ENCODE measurements at places on chromosomes 3 and 15. TPM values are rescaled to one million over a fixed set of nuclear protein-coding genes. Genes with fewer than 3 reads are reported as not detected.

Gene CEP97
- polyA plus RNA-seq = 5.3 TPM

Gene SLC38A3
- 2.0 TPM for polyA plus RNA-seq

Gene CCR3
- polyA plus RNA-seq = 0.15 TPM

Gene RLBP1
- 2.8 TPM for polyA plus RNA-seq

Gene PLA2G4E
- 0.43 TPM for polyA plus RNA-seq

Gene SHISA5
- 200 TPM for polyA plus RNA-seq

DNA sequence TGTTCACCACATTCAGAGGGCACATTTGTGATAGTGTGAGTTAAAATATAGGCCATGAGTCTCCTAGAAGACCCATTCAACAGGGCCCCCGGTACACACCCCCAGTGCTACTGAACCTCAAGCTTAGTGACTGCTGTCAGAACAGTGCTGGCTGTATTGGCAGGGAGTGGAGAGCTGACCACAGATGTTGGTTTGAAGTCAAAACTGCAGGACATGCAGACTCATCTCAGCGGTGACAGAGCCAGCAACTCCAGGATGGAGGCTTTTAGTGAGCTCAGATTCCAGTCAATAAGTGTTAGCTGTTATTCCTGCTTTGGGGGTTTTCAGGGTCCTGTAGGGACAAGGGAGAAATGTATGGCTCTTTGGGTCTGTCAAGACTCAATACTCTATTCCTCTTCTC, 29.1 kb downstream of the PRR20G start:
- peaks cover 2% of the 10 kb centered on the region for H3K27me3 ChIP-seq
- no peak overlapping the region for H3K27ac ChIP-seq
- no peak for DNase-seq

- H3K27ac ChIP-seq = peak overlapping the region; percentile 25
- peaks cover 35% of the 10 kb centered on the region for H3K4me1 ChIP-seq
- no peaks in the 10 kb centered on the region for H3K27me3 ChIP-seq
- peak; percentile 77 for DNase-seq
- H3K4me3 ChIP-seq = no peak overlapping the region
- no peaks in the 10 kb centered on the region for H3K36me3 ChIP-seq
Observed at GRCh38 chr15:51318382-51319150, 19.8 kb downstream of the CYP19A1 start.

DNA sequence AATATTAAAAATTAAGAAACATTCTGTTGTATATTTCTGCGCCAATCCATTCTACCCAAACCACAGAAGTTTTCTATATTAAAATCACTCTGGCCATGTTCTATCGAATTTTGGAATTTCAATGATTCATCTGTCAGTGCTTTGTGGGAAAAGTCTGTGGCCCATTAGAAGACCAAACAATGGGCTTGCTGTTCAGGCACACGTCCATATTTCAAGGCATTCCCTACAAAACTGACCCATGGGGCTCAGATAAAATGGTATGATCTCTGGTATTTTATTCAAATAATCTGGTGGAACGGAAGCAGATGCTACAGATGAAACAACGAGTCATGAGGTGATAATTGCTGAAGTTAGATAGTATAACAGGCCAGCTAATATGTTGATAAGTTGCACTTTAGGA, 12.4 kb downstream of the NPHP3 start:
- no peaks in the 10 kb centered on the region for H3K27me3 ChIP-seq
- no peak overlapping the region for H3K27ac ChIP-seq
- no peaks in the 10 kb centered on the region for H3K4me1 ChIP-seq
- H3K4me3 ChIP-seq = no peak overlapping the region
- peaks cover 42% of the 10 kb centered on the region for H3K36me3 ChIP-seq

- H3K36me3 ChIP-seq = no peaks in the 10 kb centered on the region
- peaks cover 23% of the 10 kb centered on the region for H3K4me1 ChIP-seq
- H3K27ac ChIP-seq = peak overlapping the region; percentile 65
- DNase-seq = peak; percentile 66
Observed at GRCh38 chr15:86611417-86612040, 531.9 kb downstream of the AGBL1 start.

GRCh38 chr15:101052681-101053121, 133.5 kb downstream of the LRRK1 start:
- H3K4me1 ChIP-seq = no peaks in the 10 kb centered on the region
- no peak overlapping the region for H3K27ac ChIP-seq
- DNase-seq = no peak
- peaks cover 13% of the 10 kb centered on the region for H3K36me3 ChIP-seq
- H3K4me3 ChIP-seq = no peak overlapping the region
- no peaks in the 10 kb centered on the region for H3K27me3 ChIP-seq

DNA sequence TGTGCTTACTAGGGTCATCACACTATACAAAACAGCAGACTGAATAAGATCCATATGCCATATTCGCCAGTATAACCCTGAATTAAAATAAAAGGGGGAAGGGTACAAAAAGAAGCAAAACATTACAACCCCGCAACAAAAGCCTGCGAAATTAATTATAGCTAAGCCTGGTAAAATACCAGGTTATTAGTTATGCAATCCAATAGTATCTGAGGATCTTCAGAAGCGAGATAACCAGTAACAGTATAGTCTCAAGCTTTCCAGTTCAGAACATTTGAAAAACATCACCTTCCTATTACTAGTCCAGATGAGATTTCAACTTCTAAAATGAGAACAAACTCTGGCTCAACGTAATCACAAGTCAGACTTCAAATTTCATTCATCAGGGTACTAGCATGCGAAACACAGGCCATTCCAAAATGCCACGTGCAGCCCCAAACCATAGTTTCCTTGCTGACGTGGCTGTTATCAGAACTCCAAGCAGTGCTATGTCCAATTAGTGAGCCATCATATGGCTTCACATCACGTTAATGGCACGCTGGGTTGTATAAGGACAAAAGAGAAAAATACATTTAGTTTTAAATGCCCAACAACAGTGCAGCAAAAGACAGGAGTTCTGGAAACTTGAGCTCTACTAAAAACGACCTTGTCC, 1.1 kb downstream of the SSR3 start:
- H3K36me3 ChIP-seq = peaks cover 20% of the 10 kb centered on the region
- peak; percentile 55 for DNase-seq
- peaks cover 7% of the 10 kb centered on the region for H3K4me1 ChIP-seq
- H3K27me3 ChIP-seq = no peaks in the 10 kb centered on the region

DNA sequence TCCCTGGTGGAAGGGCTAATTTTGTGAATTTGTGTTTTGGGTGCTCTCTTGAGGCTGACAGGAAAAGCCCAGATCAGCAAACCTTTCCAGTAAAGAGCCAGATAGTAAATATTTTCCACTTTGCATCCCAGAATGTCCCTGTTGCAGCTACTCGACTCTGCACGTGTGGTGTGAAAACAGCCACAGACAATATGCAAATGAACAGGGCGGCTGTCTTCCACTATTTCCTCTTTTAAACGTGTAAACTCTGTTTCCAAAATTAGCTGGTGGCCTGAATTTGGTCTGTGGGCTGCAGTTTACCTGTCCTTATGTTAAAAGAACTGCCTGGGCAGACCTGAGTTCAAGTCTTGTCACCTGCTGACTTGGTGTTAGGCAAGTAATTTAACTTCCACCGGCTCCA, 202.7 kb downstream of the EDEM1 start:
- DNase-seq = no peak
- H3K27ac ChIP-seq = no peak overlapping the region
- H3K36me3 ChIP-seq = no peaks in the 10 kb centered on the region
- H3K27me3 ChIP-seq = no peaks in the 10 kb centered on the region

GRCh38 chr3:37974121-37975083, 16.2 kb upstream of the VILL start:
- peak; percentile 66 for DNase-seq
- H3K27ac ChIP-seq = no peak overlapping the region
- peaks cover 46% of the 10 kb centered on the region for H3K36me3 ChIP-seq
- no peaks in the 10 kb centered on the region for H3K27me3 ChIP-seq
- H3K4me1 ChIP-seq = peaks cover 7% of the 10 kb centered on the region

DNA sequence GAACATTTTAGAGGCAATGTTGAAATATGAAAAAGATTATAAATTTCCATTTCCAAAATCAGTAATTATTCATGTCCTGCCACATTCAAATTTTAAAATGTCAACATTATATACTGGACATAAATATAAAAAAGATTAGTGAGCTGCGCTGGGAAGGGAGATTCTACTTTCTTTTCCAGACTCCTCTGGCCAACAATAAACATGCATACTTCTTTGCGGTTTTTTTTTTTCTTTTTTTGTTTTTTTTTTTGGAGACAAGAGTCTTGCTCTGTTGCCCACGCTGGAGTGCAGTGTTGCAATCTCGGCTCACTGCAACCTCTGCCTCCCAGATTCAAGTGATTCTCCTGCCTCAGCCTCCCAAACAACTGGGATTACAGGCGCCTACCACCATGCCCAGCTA, 105.5 kb downstream of the ADAM10 start:
- peaks cover 10% of the 10 kb centered on the region for H3K36me3 ChIP-seq
- H3K4me3 ChIP-seq = no peak overlapping the region
- H3K27ac ChIP-seq = no peak overlapping the region
- DNase-seq = no peak
- no peaks in the 10 kb centered on the region for H3K4me1 ChIP-seq
- no peaks in the 10 kb centered on the region for H3K27me3 ChIP-seq

DNA sequence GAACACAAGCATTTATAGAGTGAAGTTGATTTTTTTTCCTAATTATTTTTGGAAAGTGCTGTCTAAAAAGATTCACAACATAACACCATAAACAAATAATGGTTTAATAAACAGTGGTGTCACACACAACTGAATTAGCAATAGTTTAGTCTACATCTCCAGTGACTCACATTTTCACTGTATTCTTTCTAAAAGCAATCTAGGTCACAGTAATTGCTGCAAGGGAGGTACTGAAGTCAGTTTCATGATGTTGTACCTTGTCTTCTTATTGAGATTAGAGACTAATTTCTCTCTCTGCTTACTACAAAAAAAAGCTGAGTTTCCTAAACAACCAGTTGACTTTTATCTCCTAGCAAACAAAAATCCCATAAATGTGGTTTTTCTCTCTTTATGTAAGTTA, 29.6 kb downstream of the PLSCR4 start:
- H3K4me3 ChIP-seq = no peak overlapping the region
- H3K4me1 ChIP-seq = peaks cover 15% of the 10 kb centered on the region
- H3K27ac ChIP-seq = peak overlapping the region; percentile 60
- DNase-seq = no peak
- H3K27me3 ChIP-seq = no peaks in the 10 kb centered on the region
- peaks cover 8% of the 10 kb centered on the region for H3K36me3 ChIP-seq

GRCh38 chr3:88573472-88573871, 423.7 kb downstream of the C3orf38 start:
- H3K27me3 ChIP-seq = no peaks in the 10 kb centered on the region
- no peak overlapping the region for H3K4me3 ChIP-seq
- no peak for DNase-seq
- H3K4me1 ChIP-seq = no peaks in the 10 kb centered on the region

- H3K4me3 ChIP-seq = no peak overlapping the region
- no peak for DNase-seq
- H3K36me3 ChIP-seq = no peaks in the 10 kb centered on the region
- no peak overlapping the region for H3K27ac ChIP-seq
- H3K4me1 ChIP-seq = no peaks in the 10 kb centered on the region
Observed at GRCh38 chr15:89068325-89068784, 19.9 kb upstream of the ABHD2 start.
